ENCODE measurements at places on chromosomes 6 and 20.

DNA sequence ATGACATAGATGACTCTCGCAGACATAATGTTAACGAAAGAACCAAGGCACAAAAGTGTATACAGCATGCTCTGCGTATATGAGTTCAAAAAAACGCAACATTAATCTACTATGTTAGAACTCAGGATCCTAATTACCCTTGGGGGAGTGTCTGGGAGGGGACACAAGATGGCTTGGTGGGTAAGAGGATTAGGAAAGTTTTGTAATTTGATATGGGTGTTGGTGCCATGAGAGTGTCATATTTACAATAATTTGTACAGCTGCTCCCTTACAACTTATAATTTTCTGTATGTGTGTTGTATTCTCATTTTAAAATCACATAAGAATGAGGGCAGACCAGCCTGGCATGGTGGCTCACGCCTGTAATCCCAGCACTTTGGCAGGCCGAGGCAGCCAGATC is 38.6 kb downstream of the TFEB start:
- DNase-seq: no peak

DNA sequence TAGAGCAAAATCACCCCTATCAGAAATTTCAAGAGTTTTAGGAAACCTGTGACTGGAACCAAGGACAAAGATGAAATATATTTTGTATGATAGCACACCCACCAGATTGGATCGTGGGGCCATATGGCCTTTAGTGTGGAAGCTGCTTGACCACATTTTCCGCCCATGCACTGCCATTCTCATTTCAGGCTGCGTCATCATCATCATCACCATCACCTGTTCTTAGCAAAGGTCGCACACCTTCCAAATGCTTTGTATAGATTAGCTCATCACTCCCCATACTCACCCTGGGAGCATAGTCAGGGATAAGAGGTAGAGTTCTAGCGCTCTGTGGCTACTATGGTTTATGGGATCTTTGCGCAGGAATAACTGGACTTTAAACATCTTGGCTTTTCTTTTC is 185.7 kb downstream of the MTHFD1L start:
- no peak for DNase-seq

- no peak for DNase-seq
Measured at GRCh38 chr6:97215157-97215769, 67.8 kb downstream of the MMS22L start.

- no peak for DNase-seq
Measured at GRCh38 chr6:116779573-116780164, 14.2 kb upstream of the FAM162B start.

GRCh38 chr20:37365760-37366638 is 20.1 kb downstream of the SRC start:
- DNase-seq: no peak

DNA sequence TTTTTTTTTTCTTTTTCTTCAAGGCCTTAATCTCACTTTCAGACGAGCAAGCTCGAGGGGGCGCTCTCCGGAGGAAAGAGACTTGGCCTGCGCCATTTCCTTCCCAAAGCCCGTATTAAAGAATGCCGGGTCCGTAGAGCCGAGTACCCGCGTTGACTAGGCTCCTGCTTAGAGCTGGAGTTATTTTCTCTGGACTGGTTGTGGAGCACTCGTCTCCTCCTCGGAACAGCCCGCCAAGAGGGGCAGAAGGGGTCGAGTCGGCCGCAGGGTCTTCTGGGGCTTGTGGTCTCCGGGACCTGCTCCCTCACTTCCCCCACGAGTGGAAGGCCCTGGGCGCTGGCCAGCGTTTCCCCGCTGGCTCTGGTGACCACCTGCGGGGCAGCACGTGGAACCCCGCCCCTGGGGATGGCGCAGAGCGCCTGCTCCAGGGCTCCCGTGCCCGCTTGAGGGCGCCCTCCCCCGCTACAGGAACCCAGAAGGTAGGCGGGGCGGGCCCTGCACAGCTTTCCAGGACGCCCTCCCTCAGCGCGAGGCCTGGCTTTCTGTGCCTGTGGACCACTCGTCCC is 2.7 kb upstream of the MEI4 start:
- no peak for DNase-seq

- no peak for DNase-seq
Measured at GRCh38 chr20:25061821-25062530, 4.0 kb upstream of the ACSS1 start.

DNA sequence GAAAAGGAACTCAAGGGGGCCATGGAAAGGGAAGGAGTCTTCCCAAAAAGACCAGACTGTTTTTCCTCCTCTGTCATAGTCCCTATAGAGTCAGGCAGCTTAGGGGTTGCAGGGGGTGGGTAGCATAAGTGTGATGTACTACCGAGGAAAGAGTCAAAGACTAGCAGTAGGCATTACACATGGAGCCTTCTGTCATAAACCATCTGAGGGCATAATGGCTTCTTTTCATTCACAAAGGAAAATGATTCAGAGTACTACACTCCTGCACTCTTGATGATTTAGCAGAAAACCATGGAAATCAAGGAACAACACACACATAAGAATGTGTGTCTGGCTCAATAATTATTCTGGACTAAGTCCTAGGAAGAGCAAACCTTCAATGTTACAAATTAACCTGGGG is 14.9 kb downstream of the PLN start:
- DNase-seq: no peak

GRCh38 chr6:14671261-14671681 is 553.7 kb downstream of the CD83 start:
- DNase-seq: no peak

DNA sequence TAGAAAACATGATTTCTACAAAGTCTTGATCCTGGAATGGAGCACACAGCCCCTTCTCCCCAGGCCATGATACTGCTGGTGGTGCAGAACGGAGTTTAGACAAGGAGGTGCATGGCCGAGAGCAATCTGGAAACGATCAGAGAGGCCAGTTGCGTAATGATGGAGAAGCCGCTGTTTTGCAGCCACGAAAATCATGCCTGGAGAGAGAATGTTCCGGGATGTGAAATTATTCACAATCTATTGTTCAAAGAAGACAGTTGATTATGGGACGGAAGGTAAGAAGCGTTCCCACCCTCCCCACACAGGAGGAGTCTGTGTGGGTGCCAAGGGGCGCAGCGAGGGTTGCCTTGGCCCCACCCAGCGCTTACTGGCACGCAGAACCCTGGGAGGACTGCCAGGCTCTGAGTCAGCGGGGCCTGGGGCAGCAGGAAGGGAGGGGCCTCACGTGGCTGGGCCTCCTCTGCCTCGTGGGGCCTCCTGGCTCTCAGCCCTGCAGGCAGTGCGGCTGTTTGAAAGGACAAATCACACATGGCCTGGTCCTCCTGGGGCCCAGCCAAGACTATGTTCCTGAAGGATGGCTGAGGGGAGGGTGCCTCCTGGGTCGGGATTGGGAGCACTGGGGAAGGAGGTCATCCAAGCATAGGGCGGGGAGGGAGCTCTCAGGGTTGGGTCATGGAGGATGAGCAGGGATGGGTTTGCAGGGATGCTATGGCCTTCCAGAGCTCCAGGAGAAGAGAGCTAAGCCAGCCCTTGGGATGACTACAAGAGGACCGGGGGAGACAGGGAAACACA is 8.7 kb upstream of the AP5S1 start:
- DNase-seq: peak; percentile 82

DNA sequence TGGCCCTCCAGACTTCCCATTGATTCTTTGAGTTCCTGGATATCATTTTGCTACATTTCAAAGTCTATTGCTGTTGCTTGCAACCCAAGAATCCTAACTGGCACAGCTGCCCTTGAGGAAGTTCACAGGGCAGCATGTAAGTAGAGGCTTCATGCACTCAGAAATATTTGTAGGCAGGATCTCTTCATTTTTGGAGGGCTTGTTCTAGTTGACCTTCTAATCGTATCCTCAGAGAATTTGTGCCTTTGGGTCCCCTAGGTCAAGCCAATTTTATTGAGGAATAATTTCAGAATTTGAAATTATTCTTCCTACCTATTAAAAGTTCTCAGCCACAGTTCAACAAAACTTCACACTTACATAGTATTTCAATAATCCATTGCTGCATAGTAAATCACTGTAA is 5.6 kb upstream of the NCOA3 start:
- no peak for DNase-seq

DNA sequence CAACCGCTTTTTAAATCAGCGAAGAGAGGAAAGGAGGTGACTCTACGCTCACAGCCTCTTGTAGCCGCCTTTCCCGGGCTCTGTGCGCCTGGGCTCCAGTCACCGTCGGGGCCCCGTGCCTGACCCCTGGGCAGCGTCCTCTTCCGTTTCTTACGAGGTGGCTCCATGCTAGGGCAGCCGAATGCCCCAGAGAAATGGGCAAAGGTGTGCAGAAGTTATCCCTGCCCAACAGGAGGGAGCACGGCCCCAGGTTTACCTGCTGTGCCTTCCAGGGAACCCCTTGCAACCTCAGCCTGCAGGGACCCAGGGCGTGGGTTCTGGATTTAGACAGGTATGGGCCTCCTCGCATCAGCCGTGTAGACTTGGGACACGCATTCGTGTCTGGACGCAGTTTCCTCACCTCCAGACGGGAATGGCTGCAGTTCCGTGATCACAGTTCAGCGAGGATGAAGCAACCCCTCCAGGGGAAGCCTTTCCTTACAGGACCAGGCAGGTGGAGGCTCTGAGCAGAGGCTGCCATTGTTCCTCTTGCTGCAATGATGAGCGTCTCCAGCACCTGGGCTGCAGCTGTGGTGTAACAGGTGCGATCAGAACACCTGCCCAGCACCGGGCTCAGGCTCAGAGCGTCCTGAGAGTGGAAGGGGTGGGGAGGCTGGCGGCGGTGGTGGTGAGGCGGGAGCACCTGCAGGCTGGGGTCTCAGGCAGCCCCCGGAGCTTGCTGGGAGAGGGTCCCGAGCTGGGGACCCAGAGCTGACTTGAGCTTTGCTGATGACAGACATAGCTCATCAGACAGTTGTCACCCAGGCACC is 81.3 kb upstream of the BHLHE23 start:
- no peak for DNase-seq

GRCh38 chr20:25297141-25297905 is 49.4 kb downstream of the PYGB start:
- DNase-seq: no peak

GRCh38 chr6:146281651-146282362 is 252.9 kb downstream of the GRM1 start:
- no peak for DNase-seq

- DNase-seq: no peak
Measured at GRCh38 chr20:61684583-61685235, 381.0 kb downstream of the TAF4 start.

DNA sequence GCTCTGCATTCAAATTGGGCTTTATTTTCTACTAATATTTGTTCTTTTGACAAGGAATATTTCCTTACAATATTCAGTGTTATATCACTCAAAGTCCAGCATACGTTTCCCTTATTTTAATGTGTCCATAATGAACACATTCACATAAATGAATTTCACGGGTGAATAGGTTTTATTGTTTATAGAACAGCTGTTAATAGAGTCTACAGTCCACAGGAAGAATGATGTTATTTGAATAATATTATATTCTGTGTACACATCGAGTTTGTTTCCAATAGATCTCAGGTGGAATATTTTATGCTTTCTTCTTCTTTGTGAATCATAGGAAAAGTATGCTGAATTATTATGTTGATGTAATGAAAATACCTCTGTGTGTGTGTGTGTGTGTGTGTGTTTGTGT is 582.4 kb downstream of the CDH26 start:
- no peak for DNase-seq

DNA sequence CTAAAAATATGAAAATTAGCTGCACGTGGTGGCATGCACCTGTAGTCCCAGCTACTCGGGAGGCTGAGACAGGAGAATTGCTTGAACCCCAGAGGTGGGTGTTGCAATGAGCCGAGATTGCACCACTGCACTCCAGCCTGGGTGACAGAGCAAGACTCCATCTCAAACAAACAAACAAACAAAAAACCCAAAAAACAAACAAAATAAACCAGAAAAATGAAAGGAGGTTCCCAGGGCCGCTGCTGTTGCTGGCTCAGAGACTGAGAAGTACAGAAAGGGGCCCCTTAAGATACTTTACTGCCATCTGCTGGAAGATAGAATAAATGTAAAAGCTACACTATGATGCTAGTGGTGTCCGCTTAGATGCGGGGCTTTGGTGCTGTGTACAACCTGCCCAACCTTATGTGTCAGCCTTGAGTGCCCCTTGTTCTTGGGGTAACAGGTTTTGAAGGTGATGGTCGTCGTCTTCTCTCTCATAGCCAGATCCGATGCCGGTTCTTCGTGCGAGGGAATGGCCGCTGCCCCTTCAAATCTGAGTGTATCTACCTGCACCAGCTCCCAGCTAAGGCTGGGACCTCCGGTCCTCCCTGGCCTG is 2.8 kb upstream of the FANCE start:
- no peak for DNase-seq

Data from stimulated activated CD8-positive, alpha-beta memory T cell treated with anti-CD3 and anti-CD28 coated beads, Interleukin-4, amount 100 ng/mL, for 4 hours (primary cell).